ENCODE measurements at places on chromosomes 3 and 15.

GRCh38 chr3:31728403-31728802 lies 195.7 kb downstream of the STT3B start:
- H3K4me3 ChIP-seq, result no peak overlapping the region
- H3K36me3 ChIP-seq, result peaks cover 15% of the 10 kb centered on the region
- no peak for DNase-seq
- no peak overlapping the region for H3K27ac ChIP-seq
- no peaks in the 10 kb centered on the region for H3K4me1 ChIP-seq

- no peaks in the 10 kb centered on the region for H3K27me3 ChIP-seq
- H3K4me1 ChIP-seq, result peaks cover 11% of the 10 kb centered on the region
- H3K36me3 ChIP-seq, result no peaks in the 10 kb centered on the region
- no peak for DNase-seq
- no peak overlapping the region for H3K4me3 ChIP-seq
- no peak overlapping the region for H3K27ac ChIP-seq
Measured at GRCh38 chr3:119817071-119817470, 35.2 kb downstream of the NR1I2 start.

DNA sequence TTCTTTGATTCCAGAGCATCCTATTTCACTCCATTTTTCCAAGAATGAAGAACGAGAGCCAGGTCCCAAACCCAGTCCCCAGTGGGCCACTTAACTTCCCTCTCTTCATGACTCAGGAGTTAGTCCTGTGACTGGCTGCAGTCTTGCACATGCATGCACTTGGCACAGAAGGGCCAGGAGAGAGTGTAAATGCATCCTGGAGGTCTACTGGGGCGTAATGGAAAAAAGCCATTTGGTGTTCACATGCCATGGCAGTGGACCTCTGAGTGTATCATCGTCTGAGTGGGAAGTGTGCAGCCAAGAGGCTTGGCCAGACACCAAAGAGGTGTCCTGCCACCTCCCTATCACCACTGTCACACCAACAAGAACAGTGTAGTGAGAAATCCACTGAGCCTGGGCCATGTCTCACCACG lies 15.1 kb upstream of the RFTN1 start:
- no peak overlapping the region for H3K4me3 ChIP-seq
- no peak for DNase-seq
- no peaks in the 10 kb centered on the region for H3K36me3 ChIP-seq
- no peak overlapping the region for H3K27ac ChIP-seq
- H3K27me3 ChIP-seq, result peaks cover 19% of the 10 kb centered on the region
- H3K4me1 ChIP-seq, result no peaks in the 10 kb centered on the region

- no peaks in the 10 kb centered on the region for H3K36me3 ChIP-seq
- no peak overlapping the region for H3K27ac ChIP-seq
- DNase-seq, result no peak
- no peaks in the 10 kb centered on the region for H3K27me3 ChIP-seq
Measured at GRCh38 chr3:77943598-77943997, 903.7 kb downstream of the ROBO2 start.

GRCh38 chr15:23857028-23857641 lies 170.0 kb upstream of the NDN start:
- no peaks in the 10 kb centered on the region for H3K36me3 ChIP-seq
- H3K4me1 ChIP-seq, result peaks cover 5% of the 10 kb centered on the region
- H3K4me3 ChIP-seq, result no peak overlapping the region
- H3K27ac ChIP-seq, result no peak overlapping the region
- DNase-seq, result peak; percentile 53

GRCh38 chr3:105414841-105415240 lies 48.1 kb downstream of the ALCAM start:
- no peak overlapping the region for H3K27ac ChIP-seq
- no peak overlapping the region for H3K4me3 ChIP-seq
- DNase-seq, result no peak
- no peaks in the 10 kb centered on the region for H3K4me1 ChIP-seq

GRCh38 chr3:45398178-45398577 lies 9.8 kb downstream of the LARS2 start:
- no peak overlapping the region for H3K4me3 ChIP-seq
- no peaks in the 10 kb centered on the region for H3K27me3 ChIP-seq
- peaks cover 10% of the 10 kb centered on the region for H3K36me3 ChIP-seq
- H3K4me1 ChIP-seq, result no peaks in the 10 kb centered on the region

DNA sequence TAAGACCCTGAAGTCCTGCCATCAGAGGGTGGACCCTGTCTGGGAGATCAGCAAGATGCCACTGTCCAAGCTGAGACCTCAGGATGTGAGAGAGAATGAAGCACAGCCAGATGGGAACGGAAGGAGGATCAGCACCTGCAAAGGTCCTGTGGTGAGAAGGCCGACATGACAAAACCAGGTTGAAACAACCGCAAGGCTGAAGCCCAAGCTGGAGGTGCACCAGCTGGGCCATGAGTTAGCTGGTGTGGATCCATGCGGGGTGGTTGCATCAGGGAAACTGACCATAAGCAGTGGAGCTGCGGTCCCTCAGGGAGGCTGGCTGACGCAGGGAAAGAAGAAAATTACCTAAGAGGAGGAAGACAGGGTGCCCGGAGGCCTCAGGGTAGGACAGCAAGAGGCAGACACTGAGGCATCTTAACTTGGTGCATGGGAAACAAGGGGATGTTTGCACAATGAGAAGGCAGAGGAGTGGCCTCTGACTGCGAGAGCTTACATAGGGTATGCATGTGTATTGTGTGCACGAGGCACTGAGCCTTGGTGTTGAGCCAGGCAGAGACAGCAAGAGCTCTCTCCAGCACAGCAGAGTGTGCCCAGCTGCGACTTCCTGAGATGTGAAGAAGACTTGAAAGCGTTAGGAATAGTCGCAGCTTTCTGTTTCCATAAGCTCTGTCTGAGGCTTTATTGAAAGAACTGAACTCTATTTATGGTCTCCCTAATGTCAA lies 497.7 kb downstream of the OCA2 start:
- peaks cover 2% of the 10 kb centered on the region for H3K27me3 ChIP-seq
- H3K4me3 ChIP-seq, result no peak overlapping the region
- no peak overlapping the region for H3K27ac ChIP-seq
- H3K36me3 ChIP-seq, result no peaks in the 10 kb centered on the region
- DNase-seq, result no peak
- no peaks in the 10 kb centered on the region for H3K4me1 ChIP-seq

DNA sequence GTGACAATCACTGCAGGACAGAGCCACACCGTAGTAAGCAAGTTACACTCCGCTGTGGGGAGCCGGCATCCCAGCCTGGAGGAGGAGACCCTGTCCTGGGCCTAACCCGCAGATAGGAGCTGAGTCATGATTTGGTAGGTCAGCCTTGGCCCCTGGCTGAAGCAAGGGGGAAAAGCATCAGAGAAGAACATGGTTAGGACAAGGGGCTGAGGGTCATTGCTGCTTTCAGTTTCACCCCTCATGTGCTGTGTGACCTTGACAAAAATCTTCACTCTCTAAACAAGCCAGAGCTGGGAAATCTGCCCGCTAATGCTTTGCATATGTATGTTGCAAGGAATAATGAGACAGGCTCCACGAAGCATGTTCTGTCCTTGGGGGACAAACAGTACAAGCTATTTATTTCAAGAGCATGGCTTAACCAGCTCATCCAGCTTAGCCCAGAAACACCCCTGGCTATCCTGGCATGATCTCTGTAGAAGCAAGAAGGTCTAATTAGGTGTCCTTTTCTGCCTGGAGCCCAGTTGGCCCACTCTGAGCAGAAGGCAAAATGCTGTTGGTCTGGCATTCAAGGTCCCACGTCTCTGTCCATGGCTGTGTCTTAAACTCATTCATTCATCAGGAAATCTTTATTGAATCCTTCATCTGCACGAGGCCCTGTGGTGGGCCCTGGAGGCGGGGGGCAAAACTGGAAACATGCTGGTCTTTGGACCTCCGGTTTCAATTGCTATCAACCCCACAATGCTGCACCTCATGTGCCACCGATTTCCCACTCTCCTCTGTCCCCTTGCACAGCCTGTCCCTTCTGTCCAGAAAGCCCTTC lies 221.3 kb upstream of the LYSMD4 start:
- H3K4me1 ChIP-seq, result no peaks in the 10 kb centered on the region
- no peak for DNase-seq
- H3K36me3 ChIP-seq, result no peaks in the 10 kb centered on the region
- no peaks in the 10 kb centered on the region for H3K27me3 ChIP-seq

- H3K4me1 ChIP-seq, result no peaks in the 10 kb centered on the region
- H3K27ac ChIP-seq, result no peak overlapping the region
- no peak overlapping the region for H3K4me3 ChIP-seq
- DNase-seq, result no peak
- no peaks in the 10 kb centered on the region for H3K36me3 ChIP-seq
Measured at GRCh38 chr3:192408007-192408646, 319.2 kb downstream of the FGF12 start.

- no peak overlapping the region for H3K4me3 ChIP-seq
- H3K36me3 ChIP-seq, result no peaks in the 10 kb centered on the region
- DNase-seq, result no peak
- no peak overlapping the region for H3K27ac ChIP-seq
Measured at GRCh38 chr3:190382082-190382481, 5.9 kb upstream of the CLDN16 start.

DNA sequence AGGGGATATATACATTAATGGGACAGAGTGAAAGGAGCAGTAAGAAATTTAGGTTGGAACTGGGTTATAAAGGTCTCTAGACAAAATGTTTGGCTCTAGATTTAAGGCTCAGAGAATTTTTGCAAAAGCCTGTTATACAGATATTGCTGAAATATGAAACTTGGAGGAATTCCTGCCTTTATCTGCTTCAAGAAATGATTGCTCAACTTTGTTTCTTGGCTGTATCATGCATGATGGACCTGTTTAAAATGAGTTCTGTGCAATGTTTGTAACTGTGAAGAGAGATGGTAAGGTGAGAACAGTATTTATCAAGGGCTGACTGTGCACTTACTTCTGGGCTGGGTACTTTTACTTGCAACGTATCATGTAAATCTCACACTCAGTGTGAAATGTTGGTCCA lies 3.3 kb downstream of the CRYBG3 start:
- peaks cover 8% of the 10 kb centered on the region for H3K27me3 ChIP-seq
- DNase-seq, result no peak
- H3K36me3 ChIP-seq, result no peaks in the 10 kb centered on the region
- H3K4me3 ChIP-seq, result no peak overlapping the region
- H3K27ac ChIP-seq, result no peak overlapping the region

DNA sequence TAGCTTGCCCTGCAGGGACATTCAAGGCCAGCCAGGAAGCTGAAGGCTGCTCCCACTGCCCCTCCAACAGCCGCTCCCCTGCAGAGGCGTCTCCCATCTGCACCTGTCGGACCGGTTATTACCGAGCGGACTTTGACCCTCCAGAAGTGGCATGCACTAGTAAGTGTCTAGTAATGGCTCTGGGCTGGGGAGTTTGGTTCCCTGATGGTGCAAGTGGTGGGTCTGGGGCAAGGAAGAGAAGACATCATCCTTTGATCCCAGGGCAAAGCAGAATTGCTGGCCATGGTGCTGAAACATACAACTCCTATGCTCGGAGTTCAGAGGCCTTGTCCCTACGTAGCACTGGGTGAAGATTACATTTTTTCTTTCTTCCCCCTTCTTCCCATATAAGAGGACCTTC lies 311.4 kb downstream of the EPHB1 start:
- H3K4me3 ChIP-seq, result no peak overlapping the region
- peak; percentile 30 for DNase-seq
- no peaks in the 10 kb centered on the region for H3K36me3 ChIP-seq
- no peaks in the 10 kb centered on the region for H3K27me3 ChIP-seq
- H3K4me1 ChIP-seq, result no peaks in the 10 kb centered on the region

DNA sequence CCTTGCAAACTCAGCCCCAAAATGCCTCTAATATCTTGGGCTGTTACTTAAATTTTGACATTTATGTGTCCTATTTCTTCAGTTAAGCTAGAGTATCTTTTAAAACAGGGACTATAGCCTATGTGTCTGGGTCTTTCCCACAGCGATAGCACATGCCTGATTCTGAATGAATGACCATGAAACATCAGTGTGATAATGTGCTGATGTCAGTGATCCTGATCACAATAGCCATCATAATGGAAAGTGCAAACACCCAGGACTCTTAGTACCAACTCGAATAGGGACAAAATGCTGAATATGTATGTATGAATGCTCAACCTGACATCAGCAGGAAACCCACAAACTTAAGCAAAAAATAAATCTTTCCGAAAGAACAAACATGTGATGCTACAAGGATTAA lies 537.4 kb downstream of the IGSF11 start:
- DNase-seq, result no peak
- H3K27me3 ChIP-seq, result no peaks in the 10 kb centered on the region
- no peaks in the 10 kb centered on the region for H3K36me3 ChIP-seq
- H3K27ac ChIP-seq, result no peak overlapping the region

- no peak overlapping the region for H3K27ac ChIP-seq
- peaks cover 4% of the 10 kb centered on the region for H3K36me3 ChIP-seq
- no peak for DNase-seq
- no peak overlapping the region for H3K4me3 ChIP-seq
- H3K4me1 ChIP-seq, result no peaks in the 10 kb centered on the region
Measured at GRCh38 chr3:125229707-125230106, 17.2 kb upstream of the SLC12A8 start.

DNA sequence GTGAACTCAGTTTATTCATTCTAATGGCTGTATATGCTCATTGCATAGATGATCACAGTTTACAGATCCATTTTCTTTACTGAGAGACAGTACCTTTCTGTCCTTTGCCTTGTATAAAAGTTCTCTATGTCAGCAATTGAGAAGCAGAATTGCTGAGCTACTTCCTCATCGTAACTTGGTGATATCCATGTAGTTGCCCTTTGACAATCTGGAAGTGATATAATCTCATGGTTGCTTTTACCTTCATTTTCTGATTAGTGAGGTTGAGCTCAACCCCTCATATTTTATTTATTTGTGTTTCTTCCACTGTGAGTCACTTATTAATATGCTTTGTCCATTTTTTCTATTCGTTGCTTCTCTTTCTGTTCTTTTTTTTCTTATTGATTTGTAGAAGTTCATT lies 696.5 kb downstream of the AGBL1 start:
- DNase-seq, result no peak
- no peak overlapping the region for H3K4me3 ChIP-seq
- no peaks in the 10 kb centered on the region for H3K4me1 ChIP-seq
- no peaks in the 10 kb centered on the region for H3K36me3 ChIP-seq
- no peak overlapping the region for H3K27ac ChIP-seq

DNA sequence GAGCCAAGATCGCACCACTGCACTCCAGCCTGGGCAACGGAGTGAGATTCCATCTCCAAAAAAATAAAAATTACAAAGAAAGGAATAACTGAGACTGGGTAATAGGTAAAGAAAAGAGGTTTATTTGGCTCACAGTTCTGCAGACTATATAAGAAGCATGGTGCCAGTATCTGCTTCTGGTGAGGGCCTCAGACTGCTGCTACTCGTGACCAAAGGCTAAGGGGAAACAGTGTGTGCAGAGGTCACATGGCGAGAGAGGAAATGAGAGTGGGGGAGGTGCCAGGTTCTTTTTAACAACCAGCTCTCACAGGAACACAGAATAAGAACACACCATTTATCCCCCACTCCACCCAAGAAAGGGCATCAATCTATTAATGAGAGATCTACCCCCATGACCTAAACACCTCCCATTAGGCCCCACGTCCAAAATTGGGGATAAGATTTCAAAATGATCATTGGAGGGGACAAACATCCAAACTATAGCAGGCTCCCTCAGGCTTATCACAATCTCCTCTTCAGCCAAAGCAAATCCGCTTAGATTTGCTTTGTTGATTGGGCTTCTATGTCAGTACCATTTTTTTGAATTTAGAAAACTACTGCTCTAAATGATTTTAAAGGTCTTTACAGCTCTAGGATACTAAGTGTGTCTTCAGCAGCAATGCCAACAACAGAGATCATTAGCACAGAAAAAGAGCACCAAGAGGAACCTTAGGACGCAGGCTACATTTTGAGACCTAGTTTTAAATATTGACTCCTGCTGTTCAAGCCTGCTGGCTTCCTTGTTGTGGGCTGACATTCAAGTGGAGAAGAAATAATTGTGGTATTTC lies 84.2 kb upstream of the TBL1XR1 start:
- no peak overlapping the region for H3K27ac ChIP-seq
- no peaks in the 10 kb centered on the region for H3K27me3 ChIP-seq
- peaks cover 75% of the 10 kb centered on the region for H3K4me1 ChIP-seq
- DNase-seq, result no peak
- H3K4me3 ChIP-seq, result no peak overlapping the region
- H3K36me3 ChIP-seq, result no peaks in the 10 kb centered on the region

All from HepG2 (cell line).